ENCODE measurements at places on chromosomes 11 and 22.

GRCh38 chr11:67284811-67285540, 4.1 kb upstream of the ANKRD13D start:
- no peak for DNase-seq

GRCh38 chr11:130785380-130786116, 130.7 kb downstream of the SNX19 start:
- no peak for DNase-seq

DNA sequence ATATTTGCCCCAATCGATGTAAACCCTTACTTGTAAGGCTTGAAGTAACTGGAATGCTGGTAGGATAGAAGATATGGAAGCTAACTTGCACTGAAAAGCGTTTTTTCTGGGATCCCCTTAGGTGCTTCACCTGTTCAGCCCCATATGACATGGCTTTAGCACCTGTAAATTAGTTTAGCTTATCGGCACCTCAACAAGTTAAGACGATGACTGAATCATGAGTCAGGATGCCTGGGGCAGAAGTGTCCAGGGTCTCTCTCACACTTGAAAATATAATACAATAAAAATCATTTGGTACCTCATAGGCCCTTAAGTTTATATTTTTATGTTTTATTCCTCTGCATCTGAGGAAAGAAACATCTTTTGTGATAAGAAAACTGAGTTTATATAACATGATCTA, 409.2 kb upstream of the LRRC4C start:
- no peak for DNase-seq

DNA sequence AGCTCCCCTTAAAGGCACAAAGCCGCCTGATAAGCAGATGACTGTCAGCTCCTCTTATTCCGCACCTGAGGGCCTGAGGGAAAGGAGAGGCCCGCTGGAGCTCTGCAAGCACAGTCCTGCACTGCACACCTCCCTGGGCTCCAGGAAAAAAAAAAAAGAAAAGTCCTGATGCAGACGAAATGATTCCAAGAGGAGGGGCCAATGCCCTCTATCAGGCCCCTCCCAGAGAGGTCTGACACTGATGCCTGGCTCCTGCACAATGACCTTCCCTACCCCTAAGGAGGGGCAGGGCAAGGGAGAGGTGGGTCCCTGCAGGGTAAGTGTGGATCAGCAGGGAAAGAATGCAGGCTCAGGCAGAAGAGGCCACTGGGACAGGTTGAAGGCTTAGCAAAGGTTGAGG, 572.7 kb downstream of the SOX6 start:
- DNase-seq = no peak

GRCh38 chr22:39215426-39216142, 29.2 kb downstream of the PDGFB start:
- no peak for DNase-seq

DNA sequence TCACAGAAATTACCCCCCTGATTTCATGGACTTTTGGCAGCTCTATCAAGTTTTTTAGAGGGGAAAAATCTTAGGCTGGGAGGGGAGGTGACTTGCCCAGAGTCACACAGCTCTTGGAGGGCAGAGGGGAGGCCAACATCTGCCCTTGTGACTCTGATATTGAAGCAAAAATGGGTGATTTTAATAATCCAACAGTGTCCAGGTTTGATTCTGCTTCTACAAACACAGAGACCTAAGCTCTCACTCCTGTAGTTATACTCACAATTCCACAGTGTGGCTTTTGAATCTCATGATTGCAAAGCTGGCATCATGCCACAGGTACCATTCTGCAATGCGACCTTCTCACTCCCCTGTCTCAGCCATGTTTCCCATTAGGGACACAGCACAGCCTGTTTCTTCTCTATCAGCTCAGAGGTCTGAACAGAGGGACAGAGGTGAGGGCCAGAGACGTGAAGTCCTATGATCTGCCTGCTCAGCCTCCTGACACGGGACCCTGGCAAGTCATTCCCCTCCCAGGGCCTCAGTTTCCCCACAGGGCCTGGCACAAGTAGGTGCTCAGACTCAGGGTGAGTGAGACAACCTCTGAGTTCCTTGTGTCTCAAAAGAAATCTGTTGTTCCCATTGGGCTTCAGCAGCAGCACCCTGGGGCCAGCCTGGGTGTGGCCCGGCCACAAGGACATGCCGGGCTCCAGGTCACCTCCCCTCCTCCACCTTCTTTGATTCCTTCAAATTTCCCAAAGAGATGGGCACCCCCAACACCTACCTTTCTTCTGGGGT, 766 bp downstream of the APOL2 start:
- no peak for DNase-seq

GRCh38 chr11:74257959-74258553, 53.4 kb downstream of the P4HA3 start:
- no peak for DNase-seq

DNA sequence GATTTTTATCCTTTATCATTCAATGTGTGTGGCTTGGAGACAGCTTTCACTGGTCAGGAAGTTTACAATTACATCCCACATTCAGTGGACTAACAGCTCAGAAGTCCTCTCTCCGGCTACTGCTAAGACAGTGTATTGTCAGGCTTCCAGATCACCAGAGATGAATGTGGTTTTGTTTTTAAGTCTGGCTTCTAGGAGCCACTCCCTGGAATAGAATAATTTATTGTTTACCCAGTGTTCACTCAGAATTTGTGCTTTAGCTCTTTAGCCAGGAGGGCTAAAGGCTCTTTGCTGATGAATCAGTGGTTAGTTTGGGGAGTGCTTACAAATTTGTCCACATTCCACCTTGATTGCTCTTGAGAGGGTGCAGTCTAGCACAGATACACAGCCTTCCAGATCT, 26.5 kb downstream of the TRIM77 start:
- DNase-seq = no peak

- DNase-seq = no peak
Measured at GRCh38 chr22:17792299-17792698, 18.0 kb upstream of the BID start.

- no peak for DNase-seq
Measured at GRCh38 chr22:46106279-46107022, 43.9 kb upstream of the PPARA start.
